ENCODE measurements at places on chromosomes 3 and 15. TPM values are rescaled to one million over a fixed set of nuclear protein-coding genes. Genes with fewer than 3 reads are reported as not detected.

GRCh38 chr3:15347063-15347736 is 14.8 kb upstream of the SH3BP5 start:
- H3K4me1 ChIP-seq, result peaks cover 11% of the 10 kb centered on the region
- H3K27ac ChIP-seq, result peak overlapping the region; percentile 26
- no peaks in the 10 kb centered on the region for H3K36me3 ChIP-seq

DNA sequence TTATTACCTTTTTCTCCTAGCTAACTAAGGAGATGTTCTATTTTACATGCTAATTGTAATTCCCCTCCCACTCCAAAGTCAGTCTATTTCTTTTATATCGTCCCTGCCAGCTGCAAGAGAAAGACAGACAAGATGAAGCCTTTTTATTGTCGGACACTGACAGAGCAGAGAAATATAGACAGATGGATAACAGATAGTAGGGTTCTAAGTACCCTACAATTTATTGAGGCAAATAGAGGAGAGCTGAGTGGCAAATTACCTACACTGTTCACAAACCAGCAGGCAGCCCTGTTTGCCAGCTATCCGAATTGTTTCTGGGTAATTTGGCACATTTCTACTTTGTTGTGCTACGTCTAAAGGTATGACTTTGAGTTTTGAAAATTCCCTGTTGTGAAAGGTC is 392.3 kb upstream of the ZNF717 start:
- no peaks in the 10 kb centered on the region for H3K27me3 ChIP-seq
- no peaks in the 10 kb centered on the region for H3K4me1 ChIP-seq
- no peak overlapping the region for H3K27ac ChIP-seq

Gene HTR3D
- total RNA-seq, result not detected

DNA sequence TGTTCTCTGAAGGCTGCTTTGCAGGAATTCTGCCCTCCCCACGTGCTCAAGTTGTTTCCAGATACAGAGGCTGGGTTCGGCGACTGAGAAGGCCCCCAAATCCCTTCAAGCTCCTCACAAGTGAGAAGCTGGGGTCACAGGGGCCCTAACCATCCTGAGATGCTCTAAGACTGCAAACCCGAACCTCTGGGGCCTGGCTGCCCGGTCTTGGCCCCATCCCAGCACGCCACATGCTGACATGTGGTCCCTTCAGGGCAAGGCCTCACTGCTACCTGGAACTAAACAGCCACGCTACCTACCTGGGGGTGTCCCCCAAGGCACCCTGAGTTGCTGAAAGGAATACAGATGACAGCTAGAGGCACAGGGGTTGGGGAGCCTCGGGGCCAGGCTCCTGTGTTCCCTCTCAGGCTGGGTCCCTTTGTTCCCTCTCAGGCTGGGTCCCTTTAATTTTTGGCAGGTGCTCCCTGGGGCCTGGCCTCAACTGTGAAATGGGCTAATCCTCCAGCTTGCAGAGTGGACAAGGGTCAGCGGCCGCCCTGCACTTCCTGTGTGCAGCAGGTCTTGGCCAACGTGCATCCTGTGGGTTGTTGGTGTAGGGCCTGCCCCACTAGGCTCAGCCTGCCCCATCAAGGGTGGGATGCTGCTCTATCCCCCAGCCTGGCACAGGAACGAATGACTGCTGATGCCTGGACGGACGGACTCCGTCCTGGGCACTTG is 32.5 kb downstream of the KLHL25 start:
- H3K27me3 ChIP-seq, result no peaks in the 10 kb centered on the region
- H3K4me1 ChIP-seq, result no peaks in the 10 kb centered on the region
- no peak for DNase-seq
- no peak overlapping the region for H3K27ac ChIP-seq
- no peak overlapping the region for H3K4me3 ChIP-seq
